Epithelial cell of proximal tubule (primary cell): ENCODE measurements at places on chromosomes 2 and 18.

DNA sequence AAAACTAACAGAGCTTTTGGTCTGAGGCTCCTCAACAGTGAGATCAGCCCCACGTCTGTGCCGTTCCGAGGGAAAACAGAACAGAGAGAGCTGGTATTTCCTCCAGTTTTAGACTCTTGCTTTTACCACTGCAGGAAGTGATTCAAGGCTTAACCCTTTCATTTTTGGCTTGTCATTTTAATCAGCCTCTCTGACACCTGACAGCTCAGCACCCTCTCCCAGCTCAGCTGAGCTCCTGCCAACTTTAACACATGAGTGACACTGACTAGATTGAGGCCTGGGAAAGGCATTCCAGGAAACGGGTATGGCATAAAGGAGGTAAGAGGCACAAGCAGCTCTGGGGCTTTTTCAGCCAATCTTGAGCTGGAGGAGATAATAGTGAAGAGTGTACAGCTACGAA, 239.4 kb upstream of the SKOR2 start:
- DNase-seq: no peak

DNA sequence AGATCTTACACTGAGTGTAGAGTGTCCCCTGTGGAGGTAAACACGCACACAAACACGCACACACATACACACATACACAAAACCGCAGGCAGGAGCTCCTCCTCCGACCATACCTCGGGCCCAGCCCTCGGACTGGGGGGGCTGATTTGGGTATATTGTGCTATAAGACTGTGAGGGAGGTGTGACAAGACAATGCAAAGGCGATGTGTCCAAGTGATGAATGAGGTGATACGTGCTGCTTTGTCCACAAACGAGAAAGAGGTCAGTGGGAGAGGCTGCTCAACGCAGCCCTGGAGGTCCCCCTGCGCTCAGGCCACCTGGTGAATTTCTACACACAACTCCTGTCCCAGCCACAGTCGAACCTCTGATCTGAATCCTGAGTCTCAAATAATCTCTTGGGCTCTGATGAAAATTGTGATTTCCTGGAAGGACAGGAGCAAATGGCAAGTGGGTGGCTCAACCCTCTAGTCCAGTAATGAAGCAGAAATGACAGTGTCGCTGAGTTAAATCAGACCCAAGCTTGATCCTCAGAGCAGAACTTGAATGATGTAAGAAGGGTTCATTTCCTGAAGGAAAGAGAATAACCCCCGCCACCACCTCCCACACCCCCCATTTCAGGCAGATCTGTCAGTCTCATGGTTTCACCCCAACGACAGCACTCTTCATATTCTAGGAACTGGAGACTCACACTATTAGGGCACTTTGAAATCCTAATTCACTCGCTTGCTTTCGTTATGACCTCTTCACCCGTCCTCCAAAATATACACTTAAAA, 48.9 kb upstream of the ASXL2 start:
- no peak for DNase-seq

DNA sequence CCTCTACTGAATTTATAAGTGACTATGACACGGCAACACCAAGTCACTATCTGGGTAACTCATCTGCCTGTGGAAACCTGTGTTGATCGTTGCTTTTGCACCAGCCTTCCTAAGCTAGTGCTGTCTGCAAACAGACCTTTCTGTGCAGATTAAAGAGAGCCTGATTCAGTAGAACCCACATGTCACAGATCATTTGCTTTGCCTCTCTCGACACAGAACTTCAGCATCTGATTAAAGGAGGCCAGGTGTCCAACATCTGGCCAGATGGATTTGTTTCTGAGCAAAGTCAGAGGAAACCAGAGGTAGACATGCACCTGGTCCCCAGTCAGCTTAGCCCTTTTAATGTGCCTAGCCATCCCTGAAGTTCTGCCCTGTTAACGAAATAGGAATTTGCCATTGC, 15.0 kb upstream of the TTR start:
- DNase-seq: no peak

DNA sequence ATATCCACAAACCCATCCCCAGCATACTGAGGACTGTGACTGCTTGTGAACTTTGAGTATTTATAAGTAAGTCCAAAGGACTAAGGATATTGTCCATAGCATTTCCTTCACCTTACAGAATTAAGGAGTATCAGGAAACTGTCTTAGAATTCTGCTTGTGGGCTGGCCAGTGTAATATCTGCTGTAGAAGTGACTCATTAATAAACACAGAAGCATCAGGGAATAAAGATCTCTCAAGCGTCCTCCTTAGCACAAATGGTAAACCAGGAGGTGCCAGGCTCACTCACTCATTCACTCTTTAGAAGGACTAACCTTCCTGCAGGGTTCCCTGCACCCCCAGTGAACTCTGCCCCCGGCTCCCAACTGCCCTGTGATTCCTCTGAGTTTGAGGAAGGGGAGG, 31.0 kb downstream of the CCDC68 start:
- DNase-seq: no peak

DNA sequence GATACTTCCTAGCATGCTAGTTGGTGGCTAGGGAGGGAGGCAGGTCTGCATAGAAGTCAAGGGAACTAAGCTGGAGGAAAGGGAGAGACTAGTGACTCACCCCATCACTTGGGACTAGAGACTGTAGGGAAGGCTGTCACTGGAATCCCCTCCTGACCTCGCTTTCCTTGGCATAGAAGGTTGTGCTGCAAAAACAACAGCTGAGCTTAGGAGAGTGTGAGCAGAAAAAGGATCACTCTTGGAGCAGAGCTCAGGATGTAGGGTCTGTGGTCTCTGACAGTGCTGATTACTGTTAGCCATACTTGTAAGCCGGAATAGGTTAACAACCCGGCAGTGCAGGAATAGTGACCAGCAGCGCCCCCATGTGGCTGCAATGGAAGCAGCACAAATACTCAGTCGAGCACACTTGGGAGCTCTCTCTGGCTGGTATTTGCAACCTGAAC, 66.9 kb upstream of the SMAD2 start:
- DNase-seq: no peak

- DNase-seq: no peak
These were observed 48.9 kb downstream of the TSN start for GRCh38 chr2:121804340-121804739.

GRCh38 chr2:46735108-46735691, 180.4 kb downstream of the MCFD2 start:
- no peak for DNase-seq

DNA sequence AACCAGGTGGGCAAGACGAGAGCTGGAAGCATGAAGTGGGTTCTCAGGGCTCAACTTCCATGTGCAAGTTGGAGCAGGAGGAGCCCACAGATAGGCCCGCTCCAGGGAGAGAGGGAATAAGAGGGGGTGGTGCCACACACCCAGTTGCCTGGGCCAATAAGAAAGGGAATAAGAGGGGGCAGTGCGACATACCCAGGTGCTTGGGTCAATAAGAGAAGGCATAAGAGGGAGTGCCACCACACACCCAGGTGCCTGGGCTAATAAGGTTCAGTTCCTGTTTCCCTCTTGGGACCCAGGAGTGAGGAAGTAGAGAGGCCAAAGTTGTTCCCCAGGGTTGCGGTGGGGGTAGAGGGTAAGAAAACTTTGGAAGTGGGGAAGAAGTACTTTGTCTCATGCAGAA, 127.5 kb downstream of the LAMA3 start:
- no peak for DNase-seq

DNA sequence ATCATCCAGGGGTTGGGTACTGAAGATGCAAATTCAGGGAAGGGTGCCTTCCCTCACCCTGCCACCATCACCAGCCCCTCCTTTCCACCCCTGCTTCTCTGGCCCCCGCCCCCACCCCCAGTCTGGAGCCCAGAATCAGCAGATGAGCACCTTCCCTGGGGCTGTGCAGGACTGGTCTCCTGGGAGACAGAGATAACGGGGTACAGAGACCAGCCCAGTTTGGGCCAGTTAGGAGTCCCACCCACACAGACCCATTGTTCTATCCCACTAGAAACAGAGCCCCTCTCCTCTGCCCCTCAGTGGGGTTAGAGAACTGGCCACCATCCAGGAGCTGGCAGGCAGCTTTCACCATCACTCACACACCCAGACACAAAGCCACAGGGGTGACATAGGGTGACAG, 4.5 kb upstream of the CRYBA2 start:
- DNase-seq: no peak

DNA sequence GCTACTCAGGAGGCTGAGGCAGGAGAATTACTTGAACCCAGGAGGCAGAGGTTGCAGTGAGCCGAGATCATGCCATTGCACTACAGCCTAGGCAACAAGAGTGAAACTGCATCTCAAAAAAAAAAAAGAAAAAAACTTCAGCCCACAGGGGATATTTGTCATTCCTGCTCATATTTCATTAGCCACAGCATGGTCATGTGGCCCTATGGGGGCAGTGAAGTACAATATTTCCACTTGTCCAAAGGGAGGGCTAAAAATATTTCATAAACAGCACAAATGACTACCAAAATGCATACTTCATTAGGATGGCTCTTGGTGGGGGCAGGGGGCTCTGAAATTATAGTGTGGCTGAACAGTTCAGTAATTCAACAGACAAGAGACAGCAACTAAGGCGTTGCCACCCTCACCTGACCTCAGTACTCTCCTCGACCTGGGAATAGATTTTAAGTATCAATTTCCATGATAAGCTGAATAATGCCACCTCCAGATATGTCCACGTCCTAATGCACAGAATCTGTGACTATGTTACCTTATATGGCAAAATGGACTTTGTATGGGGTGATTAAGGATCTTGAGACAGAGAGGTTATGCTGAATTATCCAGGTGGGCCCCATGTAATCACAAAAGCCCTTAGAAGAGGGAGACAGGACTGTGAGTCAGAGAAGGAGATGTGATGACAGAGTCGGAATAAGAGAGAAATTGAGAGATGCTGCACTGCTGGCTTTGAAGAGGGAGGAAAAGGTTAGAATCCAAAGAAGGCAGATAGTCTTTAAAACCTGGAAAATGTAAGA, 158.2 kb upstream of the CRIM1 start:
- no peak for DNase-seq

DNA sequence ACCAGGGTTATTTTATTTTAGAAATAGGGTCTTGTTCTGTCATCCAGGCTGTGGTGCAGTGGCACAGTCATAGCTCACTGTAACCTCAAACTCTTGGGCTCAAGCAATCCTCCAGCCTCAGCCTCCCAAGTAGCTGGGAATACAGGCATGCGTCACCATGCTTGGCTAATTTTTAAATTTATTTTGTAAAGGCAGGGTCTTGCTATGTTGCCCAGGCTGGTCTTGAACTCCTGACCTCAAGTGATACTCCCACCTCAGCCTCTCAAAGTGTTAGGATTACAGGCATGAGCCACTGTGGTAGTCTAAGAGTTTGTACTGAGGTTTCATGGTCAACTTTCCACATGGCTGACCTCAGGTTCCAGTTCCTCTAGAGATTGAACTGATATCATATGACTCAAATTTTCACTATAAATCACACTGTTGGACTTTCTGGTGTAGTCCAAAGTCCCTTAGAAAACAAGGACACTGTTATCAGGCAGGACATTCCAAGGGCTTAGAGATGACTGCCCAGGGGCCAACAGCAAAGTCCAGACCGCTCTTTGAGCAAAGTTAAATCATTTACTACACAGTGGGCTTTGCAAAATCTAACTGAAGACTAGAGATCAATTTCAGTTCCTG, 82.0 kb upstream of the MEX3C start:
- no peak for DNase-seq

- DNase-seq: no peak
These were observed 151.6 kb downstream of the TMEM18 start for GRCh38 chr2:525611-526010.

DNA sequence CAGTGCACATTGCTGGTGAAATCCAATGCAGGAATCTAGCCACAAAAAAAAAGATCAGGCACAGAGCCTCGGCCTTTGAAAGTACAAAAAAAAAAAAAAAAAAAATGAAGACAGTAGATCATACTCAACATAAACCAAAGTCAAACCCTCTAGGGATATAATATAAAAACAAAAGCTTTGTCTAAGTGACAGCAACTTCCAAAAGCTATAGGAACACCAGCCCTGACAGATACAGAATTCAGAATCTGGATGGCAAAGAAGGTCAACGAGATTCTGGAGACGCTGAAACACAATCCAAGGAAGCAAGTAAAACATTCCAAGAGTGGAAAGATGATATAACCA, 54.0 kb upstream of the SCN1A start:
- no peak for DNase-seq

DNA sequence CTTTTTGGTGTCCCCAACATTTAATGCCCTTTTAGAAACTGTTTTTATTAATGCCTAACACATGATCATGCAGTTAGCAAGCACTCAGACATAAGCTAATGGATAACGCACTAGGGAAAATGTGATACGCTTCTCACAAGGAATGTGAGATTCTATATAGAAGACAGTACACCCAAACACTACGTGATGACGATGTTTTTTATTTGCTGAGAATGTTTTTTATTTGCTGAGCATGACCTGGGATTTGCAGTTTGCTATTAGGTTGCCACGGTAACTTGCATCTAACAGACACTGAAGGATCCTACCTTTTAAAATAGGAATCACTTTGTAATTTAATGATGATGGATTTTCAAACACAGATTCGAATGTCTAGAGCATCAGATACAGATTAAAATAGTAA, 4.9 kb downstream of the SMC6 start:
- no peak for DNase-seq

- no peak for DNase-seq
These were observed 70.4 kb downstream of the ODC1 start for GRCh38 chr2:10377747-10378085.

DNA sequence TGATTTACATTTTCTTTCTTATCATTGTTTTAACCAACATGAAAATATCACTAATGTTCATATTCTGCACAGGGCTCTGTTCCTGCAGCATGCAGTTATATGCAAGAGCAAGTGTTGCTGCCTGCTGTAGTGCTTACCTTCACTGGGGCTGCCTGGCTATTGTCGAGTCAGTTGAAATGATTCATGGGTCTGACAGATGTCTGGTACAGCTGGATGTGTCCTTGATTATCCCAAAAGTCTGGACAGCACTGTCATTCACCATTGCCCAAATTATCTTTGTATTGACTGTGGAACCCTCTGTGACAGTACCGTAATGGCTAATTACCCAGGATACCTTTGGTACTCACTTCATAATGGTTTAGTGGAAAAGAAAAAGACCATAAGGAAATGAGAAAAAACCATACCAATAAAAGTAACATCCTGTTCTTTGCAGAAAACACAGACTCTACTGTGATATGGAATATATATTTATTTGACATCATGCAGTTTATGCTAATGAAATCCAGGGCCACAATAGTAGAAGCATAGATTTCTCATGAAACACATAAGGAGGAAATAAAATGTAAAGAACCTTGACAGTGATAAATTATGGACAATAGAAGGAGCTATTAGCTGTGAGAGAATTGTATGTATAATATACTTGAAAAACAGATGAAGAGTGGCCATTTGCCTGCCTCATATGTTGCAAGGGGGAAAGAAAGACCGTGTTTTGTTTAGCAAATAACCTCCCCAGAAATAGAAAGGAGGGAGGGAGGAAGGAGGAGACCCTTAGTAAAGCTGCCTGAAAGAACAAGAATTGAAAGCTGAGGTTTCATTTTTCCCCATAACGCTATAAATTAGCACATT, 249.8 kb upstream of the ATP5MC3 start:
- DNase-seq: no peak
